ENCODE measurements at places on chromosomes 13 and 19.
A peak's percentile ranks its signal among the peaks of the same experiment; 100 is the strongest.

DNA sequence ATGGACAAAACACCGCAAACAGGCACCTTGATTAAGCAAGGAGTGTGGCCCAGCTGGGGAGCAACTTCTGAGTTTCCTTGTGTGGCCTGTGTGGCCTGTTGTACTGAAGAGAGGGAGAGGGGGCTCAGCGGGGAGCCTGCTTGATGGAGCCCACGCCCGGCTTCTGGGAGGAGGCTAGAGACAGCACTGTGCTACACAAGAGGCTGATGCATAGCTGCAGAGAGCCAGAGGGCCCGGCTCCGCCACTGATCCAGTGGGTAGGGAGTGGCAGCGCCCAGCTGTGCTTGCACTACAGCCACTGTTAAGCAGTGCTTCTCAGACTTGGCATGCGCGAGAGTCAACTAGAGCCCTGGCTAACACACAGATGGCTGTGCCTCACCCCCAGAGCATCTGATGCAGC lies 19.0 kb downstream of the LYL1 start:
- no peak for DNase-seq

GRCh38 chr13:50842990-50843256 lies 569 bp downstream of the DLEU7 start:
- DNase-seq = no peak

DNA sequence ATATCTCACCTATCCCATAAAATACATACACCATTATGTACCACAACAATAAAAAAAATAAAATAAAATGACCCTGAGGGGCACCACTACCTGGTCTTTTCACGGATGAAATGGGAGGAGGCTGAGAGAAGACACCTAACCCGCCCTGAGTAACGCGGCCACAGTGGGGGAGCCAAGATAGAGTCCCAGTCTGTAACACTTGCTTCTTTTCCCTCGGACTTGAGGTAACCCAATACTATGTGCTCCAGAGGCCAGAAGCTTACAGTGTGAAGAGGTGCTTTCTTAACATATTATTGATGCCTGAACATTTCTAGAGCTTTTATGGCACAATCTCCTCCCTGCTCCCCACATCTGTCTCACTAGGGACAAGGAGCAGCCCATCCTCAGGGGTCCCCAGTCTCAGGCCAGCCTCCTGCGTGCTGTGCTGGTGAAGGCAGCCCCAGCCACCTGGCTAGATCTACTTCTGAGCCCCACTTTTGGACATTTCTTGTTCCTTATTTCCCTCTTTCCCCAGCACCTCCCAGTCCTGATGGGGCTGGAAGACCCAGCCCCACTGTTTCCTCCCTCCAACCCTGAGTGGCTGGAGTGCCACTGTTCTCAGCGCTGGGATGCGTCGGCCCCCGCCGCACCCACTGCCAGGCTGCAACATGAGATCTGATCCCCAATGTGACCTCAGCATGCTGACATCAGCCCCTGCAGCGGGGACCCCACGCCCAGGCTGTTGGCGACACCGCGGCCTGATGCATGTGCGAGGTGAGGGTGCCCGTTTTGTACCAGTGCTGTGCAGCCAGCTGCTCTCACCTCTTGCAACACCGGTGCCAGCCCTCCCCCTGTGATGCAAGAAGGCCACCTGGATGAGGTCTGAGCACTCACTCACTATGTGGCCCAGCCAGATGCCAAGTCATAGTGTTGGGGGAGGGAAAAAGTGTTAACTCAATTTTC lies 143.3 kb downstream of the DCLK1 start:
- DNase-seq = no peak

GRCh38 chr13:52345048-52345447 lies 60.9 kb downstream of the THSD1 start:
- no peak for DNase-seq

- no peak for DNase-seq
Observed at GRCh38 chr13:20156702-20157101, 4.2 kb downstream of the GJA3 start.

DNA sequence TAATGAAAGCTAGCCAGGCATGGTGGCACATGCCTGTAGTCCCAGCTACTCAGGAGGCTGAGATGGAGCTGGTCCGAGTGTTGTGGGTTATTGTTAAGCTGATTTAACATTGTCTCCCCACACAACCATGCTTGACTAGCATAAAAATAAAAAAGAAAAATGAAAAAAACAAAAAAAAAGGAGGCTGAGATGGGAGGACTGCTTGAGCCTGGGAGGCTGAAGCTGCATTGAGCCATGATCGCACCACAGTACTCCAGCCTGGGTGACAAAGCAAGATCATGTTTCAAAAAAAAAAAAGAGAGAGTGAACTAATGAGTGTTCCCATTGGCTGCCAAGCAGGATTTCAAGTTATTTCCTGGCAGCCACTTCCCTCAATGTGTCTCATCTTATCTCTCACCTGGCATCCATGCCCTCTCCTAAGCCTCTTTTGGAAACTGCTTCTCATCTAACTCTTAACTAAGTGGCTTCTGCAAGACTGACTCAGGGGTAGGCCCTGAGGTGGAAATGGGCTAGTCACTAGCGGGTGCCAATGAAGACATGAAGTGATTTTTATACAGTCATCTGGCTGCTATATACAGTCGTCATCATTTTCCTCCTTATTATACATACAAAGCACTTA lies 4.9 kb downstream of the THAP8 start:
- no peak for DNase-seq

DNA sequence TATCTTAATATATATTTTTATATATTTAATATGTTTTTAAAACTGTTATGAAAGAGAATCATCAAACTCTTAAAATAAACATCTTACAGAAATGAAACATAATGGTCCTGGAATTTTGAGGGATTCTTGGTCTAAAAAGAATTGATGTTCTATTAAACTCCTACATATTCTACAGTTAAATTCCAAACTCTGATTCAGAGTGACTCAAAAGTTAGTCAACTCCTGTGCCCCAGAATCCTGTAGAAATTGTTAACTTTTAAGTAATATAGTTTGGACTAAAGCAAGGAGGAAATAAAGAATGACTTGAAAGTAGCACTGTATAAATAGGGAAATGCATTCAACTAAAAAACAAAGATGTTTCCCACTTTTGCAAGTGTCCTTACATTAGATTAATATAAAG lies 47.7 kb downstream of the FNDC3A start:
- no peak for DNase-seq

- no peak for DNase-seq
Observed at GRCh38 chr13:31733647-31734046, 5.7 kb upstream of the RXFP2 start.

DNA sequence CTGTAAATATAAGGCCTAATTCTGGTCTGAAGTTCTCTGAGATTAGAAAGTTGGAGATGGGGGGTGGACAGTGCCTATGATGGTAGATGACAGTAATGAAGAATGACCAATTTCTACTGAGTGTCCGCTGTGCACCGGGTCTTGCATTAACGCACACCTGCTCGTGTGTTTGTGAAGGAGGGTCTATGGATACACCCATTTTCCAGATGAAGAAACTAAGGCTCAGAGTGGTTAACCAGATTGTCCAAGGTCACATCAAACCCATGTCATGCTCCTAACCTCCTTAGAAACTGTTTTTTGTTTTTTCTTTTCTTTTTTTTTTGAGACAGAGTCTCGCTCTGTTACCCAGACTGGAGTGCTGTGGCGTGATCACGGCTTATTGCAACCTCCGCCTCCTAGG lies 13.7 kb downstream of the AXL start:
- no peak for DNase-seq

DNA sequence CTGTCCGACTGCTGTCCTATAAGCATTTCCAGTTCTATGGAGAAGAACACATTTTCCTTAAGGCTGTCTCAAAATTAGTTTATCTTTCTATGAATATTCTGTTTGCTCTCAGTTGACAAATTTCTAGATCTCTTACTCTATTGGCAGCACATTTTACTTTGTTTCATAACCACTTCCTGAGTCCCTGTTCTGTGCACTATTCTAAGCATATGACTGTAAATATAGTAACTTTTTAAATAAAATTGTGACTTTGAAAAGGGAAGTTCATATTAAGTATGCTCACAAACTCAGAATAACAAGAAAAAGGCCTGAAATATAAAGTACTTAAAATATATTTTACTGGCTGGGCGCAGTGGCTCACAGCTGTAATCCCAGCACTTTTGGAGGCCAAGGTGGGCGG lies 56.5 kb upstream of the HTR2A start:
- no peak for DNase-seq

DNA sequence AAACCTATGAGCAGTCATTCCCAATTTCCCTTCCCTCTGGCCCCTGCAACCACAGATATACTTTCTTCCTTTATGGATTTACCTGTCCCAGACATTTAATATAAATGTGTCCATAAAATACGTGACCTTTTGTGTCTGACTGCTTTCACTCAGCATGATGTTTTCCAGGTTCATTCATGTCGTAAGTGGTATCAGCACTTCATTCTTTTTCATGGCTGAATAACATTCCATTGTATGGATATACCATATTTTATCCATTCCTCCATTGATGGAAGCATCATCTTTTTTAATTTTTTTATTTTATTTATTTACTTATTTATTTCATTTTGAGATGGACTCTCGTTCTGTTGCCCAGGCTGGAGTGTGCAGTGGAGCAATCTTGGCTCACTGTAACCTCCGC lies 8.0 kb upstream of the PPP6R1 start:
- DNase-seq = no peak

DNA sequence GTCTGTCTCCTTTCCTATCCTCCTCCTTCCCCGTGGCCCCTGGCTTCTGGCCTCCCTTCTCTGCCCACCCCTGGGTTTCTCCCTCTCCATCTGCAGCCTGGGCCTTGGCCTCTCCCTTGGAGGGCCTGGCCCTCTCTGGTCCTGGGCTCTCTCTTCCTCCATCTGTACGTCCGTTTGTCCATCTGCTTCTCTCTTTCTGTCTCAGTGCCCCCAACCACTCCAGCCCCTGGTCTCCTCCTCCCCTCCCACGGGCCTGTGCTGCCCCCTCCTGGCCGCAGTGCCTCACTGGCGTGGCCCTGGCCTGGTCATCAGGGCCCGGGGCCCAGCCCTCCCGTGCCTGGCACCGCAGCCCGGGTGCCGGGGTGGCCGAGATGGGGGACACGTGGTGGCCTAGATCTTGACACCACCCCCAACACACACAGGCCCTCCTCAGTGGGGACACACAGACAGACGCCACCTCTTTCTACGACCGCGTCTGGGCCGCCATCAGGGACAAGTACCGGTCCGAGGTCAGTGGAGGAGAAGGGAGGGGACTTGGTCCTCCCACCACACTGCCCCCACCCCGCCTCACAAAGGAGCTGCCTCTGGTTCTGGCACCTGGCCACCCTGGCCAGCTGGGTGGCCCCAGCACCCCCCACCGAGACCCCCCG lies 11.3 kb downstream of the PRKCSH start:
- peak; percentile 70 for DNase-seq

DNA sequence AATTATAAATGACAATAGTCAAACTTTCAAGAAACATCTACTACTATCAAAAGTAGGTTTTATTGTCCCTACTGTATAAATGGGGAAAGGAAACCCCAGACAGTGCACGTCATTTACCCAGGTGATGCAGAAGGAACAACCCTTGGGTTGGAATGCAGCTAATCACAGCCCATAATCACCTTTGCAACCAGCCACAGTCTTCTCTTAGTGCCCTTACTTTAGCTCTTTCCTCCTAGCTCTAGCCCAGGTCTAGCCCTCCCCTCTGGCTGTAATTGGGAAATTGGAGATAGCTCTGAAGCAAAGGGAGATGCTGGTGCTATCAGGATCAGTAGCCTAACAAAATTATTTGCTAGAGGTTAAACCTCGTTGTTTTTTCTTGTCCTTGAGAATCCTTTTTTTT lies 25.5 kb upstream of the TSC22D1 start:
- no peak for DNase-seq

GRCh38 chr13:74036373-74036772 lies 97.8 kb downstream of the KLF12 start:
- DNase-seq = no peak

- peak; percentile 66 for DNase-seq
Observed at GRCh38 chr13:112172641-112173251, 105.8 kb downstream of the SOX1 start.

DNA sequence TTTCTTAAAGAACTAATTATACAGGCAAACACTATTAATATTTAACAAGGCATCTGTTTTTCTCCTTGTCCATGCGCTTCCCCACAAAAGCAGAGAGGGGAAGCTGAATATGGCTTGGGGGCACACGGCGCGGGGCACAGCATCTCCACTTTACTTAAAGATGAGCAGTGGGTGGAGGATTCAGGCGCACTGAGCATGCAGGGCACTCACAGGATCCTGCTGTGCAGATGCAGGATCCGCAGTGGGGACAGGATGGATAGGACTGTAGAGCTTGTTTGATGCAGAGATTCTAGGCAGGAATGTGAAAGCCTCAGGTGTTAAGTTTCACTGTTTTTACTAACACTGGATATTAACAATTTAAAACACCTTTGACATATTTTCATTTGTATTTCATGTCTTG lies 43.3 kb downstream of the ATP11A start:
- DNase-seq = no peak

DNA sequence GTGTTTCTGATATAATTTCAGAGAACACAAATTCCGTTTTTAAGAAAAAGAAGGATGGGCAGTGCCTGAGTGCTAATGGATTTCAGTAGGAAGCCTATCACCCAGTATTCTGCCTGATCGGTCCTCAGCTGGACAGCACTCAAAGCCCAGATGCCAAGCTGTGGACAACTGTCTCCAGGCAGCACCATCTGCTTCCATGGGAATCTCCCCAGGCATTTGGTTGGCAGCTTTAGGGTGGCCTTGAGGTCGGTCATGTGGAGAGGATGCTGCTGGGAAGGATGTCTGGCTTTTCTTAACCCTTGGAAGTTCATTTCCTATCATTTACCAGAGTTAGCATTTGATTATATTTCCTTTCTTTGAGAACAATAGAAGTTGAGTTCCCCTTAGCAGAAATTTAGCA lies 311.7 kb downstream of the TBC1D4 start:
- DNase-seq = no peak

DNA sequence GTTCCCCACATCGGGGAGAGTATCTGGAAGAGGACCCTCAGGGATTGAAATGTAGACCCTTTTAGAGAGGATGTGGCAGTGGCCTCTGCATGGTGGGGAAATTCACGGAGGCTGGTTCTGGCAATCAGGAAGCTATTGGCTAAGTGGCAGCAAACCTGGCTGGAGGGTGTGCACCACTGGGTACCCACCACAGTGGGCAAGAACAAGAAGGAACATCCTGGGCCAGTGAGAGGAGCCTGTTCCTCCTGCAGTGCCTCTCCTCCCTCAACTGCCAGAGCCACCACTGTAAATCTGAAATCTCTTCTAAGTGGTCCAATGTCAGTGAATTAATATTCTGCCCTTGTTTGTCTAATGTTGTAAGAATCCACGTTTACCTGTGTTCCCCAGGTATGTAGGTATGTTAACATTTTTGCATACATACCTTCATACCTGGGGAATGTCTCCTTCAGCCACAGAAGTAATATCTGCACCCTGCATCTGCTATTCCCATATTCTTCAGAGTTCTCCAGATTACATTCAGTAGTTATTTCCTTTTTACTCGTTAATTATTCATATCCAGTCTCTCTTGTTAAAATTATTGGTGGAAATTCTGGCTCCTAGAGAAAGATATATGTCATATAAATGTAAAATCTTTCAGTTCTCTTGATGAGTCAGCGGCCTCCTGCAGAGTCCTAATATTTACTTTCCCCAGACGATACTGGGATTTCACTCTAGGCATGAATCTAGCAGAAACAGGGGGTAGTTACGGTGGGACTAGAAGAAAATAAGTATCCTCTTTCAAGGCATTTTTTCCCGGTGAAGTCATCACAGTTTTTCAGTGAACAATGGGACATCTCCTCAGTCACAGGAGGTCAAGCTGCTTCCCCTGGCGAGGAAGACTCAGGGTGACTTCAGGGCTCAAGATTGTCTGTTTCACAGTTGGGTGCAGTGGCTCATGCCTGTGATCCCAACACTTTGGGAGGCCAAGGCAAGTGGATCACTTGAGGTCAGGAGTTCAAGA lies 148.3 kb downstream of the MYO16 start:
- no peak for DNase-seq

- peak; percentile 86 for DNase-seq
Observed at GRCh38 chr19:4715529-4716221, 8.0 kb downstream of the DPP9 start.
